Hematopoietic multipotent progenitor cell treated with erythropoietin and hydrocortisone succinate and interleukin-3 and kit ligand, for 8 days (in vitro differentiated cells): ENCODE measurements at places on chromosomes 11 and 22.

GRCh38 chr22:46737105-46737975 is 712 bp downstream of the CERK start:
- DNase-seq, result peak; percentile 19

DNA sequence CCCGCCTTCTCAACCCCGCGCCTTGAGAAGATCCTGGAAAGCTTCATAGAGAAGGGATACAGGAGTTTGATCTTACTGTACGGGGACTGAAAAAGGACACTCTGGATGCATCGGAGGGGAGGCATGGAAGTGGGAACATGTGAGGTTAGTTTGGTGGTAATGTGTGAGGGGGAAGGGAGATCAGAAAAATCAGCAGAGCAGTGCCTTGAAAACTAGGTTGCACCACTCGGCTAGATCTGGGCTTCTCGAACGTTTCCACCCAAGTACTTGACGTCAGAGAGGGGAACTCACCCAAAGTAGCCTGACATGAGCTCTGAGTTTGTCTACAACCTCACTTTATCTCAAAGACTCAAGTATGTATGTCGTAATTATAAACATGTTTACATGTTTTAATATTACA is 14.5 kb downstream of the USP35 start:
- DNase-seq, result no peak

DNA sequence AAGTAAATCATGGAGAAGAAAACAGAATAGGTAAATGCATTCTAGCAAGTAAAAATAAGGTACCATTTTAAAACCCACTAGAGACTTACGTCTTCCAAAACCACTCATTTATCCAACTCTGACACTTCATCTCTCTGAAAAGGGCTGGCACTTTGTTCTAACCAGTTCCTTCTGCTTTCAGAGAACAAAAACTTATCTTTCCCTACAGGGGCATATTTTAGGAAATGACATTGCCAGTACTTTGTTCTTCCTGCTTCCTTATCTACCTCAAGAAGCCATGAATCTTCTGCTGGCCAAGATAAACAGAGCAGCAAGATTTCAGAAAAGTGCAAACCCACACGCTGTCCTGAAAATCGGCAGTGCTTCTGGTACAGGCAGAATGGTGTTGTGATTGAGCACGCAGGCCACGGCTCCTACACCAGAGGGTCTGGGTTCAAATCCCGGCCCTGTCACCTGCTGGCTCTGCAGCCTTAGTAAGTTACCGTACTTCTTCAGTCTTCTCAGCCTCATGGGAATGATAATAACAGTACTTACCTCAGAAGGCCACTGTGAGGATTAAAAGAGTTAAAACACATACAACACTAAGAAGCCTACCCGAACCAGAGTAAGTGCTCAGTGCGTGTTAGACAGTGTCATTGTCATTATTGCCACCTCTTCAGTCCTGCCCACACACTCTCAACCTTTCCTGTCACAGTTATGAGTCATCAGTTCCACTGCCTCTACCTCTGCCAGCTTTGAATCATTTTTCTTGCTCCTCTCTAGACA is 11.0 kb downstream of the MPZL3 start:
- DNase-seq, result peak; percentile 89

GRCh38 chr11:121574801-121575200 is 122.0 kb upstream of the SORL1-AS1 start:
- no peak for DNase-seq

DNA sequence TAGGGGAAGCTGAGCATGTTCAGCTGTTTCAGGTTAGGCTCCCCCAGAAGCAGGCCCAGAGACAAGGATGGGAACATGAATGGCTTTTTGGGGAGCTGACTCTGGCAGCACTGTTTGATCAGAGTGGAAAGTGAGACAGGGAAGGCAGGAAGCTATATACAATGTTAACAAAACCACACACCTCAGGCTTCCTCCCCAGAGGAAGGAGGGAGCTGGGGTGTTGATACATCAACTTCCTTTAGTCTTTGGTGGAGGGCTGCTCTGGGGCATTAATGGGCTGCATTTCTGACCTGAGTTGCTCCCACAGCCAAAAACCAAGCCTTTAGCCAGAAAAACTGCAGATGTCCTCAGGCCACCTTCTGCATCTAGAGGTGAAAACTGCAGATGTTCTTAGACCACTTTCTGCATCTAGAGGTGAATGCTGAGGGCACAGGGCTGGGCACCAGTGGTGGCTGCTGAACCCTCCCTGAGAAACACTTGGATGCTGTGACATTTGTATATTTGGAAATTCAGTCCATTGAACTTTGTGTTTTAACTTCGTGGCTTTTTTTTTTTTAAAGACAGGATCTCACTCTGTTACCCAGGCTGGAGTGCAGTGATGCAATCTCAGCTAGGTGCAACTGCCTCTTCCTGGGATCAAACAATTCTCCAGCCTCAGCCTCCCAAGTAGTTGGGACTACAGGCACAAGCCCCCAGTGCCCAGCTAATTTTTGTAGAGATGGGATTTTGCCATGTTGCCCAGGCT is 49.9 kb downstream of the KIAA1671 start:
- DNase-seq, result no peak

DNA sequence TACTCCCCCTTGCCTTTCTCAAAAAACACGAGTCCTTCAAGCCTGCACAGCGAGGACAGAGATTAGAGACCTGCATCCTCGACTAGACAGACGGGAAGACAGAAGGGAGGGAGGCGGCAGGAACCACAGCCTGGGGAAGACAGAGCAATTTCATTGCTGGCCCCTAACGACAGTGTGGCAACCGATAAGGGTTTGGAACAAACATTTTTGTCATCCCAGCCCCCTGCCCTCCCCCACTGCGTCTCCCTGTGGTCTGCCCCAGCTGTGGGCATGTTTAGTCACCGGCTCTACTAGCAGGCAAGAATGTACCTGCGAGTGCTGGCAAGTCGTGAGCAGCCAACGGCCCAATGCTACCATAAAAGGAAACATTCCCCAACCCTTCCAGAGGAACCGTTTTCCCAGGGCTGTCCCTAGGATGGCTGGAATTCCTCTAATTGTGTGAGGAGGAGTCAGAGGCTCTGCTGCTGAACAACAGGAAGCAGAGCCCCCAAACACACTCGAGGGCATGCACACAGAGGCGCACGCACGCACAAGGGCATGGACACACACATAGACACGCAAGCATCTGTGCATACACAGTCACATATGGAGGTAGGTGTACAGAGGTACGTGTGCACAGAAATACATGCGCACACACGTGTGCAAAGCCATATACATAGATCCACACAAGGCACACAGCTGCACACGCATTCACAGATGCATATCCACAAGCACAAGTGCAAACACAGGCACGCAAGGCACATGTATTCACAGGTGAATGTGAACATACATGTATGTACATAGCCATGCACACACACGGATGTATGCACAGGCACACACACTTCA is 58.3 kb downstream of the MYH9 start:
- DNase-seq, result peak; percentile 93

- DNase-seq, result no peak
These were observed 16.0 kb downstream of the BCL9L start for GRCh38 chr11:118909619-118910308.

- DNase-seq, result no peak
These were observed 21.3 kb upstream of the CTSD start for GRCh38 chr11:1784761-1785650.
